ENCODE measurements at places on chromosomes 5 and 9. TPM values are rescaled to one million over a fixed set of nuclear protein-coding genes. Genes with fewer than 3 reads are reported as not detected.

Gene EQTN
- total RNA-seq: not detected

Gene CDC25C
- total RNA-seq: 24.4 TPM

- DNase-seq: no peak
Observed at GRCh38 chr9:111904026-111904425, 7.4 kb downstream of the UGCG start.

GRCh38 chr9:35650341-35651158 lies at the start of gene SIT1:
Gene SIT1, minus strand, starts transcription at chr9:35650931. Its CDS starts 78 bp downstream, at chr9:35650853.
- no peak for DNase-seq

DNA sequence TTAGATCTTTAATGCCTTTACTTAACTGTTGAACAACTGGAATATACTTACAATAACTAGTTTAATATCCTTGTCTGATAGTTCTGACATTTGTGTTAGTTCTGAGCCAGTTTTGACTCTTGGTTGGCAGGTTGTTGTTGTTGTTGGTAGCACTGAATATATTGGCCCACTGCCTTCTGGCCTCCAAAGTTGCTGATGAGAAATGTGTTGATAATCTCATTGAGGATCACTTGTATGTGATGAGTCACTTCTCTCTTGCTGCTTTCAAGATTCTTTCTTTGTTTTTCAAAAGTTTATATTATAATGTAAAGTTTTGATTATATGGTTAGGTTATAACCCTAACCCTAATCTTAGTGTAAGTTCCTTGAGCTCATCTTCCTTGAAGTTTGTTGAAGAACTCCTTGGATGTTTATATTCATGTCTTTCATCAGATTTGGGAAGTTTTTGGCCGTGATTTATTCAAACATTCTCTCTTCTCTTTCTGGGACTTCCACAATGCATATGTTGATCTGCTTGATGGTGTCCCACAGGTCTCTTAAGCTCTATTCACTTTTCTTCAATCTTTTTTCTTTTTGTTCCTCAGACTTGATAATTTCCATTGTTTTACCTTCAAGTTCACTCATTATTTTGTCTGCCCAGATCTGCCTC lies 149.7 kb downstream of the FGF18 start:
- DNase-seq: no peak

Gene FGF10
- not detected for total RNA-seq

- DNase-seq: no peak
Observed at GRCh38 chr5:165029099-165029870, 1523.9 kb downstream of the MAT2B start.

DNA sequence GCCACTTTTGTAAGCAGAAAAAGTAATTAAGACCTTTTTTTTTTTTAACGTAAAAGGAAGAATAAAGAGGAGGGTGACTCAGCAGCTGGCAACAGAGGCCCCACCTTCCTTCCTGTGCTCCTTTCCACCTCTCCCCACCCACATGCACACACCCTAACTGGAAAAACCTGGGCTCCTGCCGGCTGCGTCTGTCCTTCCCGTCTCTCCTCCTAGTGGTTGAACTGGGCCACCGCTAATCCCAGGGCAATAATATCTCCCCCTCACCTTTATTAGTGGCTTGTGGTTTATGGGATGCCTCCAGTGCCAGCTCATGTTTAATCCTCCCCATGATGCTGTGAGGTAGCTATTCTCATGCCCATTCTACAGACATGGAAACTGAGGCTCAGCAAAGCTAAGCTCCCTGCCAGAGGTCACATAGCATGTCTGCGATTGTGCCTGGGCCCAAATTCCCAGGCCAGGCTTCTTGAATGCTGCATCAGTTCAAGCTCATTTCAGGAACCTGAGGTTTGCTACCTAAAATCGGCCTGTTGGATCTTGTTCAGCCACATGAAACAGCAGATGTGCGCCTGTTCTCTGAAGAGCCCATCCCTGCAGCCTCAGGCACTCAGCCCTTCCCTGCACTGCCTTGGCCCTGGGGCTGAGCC lies 60.9 kb upstream of the IL17B start:
- DNase-seq: peak; percentile 58

- no peak for DNase-seq
Observed at GRCh38 chr9:7196467-7196866, 438.7 kb downstream of the KDM4C start.

Gene HAND1
- total RNA-seq: not detected

- DNase-seq: no peak
Observed at GRCh38 chr9:36813154-36813553, 220.9 kb downstream of the PAX5 start.
